Activated naive CD8-positive, alpha-beta T cell treated with anti-CD3 and anti-CD28 coated beads for 36 hours (primary cell): ENCODE measurements at places on chromosomes 7 and 10. TPM values are rescaled to one million over a fixed set of nuclear protein-coding genes. Genes with fewer than 3 reads are reported as not detected.
A peak's percentile ranks its signal among the peaks of the same experiment; 100 is the strongest.

- H3K4me1 ChIP-seq: peaks cover 33% of the 10 kb centered on the region
- DNase-seq: no peak
- peaks cover 54% of the 10 kb centered on the region for H3K36me3 ChIP-seq
- H3K4me3 ChIP-seq: peak overlapping the region; percentile 93
Measured at GRCh38 chr10:990808-991207, 2.6 kb downstream of the GTPBP4 start.

GRCh38 chr7:158407581-158408317 lies 179.9 kb downstream of the PTPRN2 start:
- H3K27ac ChIP-seq: no peak overlapping the region
- H3K27me3 ChIP-seq: peaks cover 3% of the 10 kb centered on the region
- no peaks in the 10 kb centered on the region for H3K4me1 ChIP-seq
- no peak for DNase-seq
- H3K4me3 ChIP-seq: no peak overlapping the region

The MEOX2 gene
- total RNA-seq: not detected

DNA sequence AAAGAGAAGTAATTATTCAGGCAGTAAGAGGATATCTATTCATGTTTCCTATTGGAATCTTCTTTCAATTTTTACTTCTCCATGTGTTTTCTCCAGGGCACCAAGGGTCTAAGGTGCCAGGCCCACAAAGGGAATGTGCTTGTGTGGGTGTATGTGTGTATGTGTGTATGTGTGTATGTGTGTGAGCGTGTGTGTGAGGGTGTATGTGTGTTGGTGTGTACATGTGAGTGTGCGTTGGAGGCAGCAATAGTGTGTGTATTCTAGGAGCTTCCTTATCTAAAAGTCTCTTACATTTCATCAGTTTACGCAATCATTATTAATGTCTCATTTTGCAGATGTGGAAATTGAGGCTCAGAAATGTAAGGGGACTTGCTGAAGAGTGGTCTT lies 28.3 kb downstream of the RAMP3 start:
- peaks cover 8% of the 10 kb centered on the region for H3K27me3 ChIP-seq
- no peak overlapping the region for H3K4me3 ChIP-seq
- H3K27ac ChIP-seq: no peak overlapping the region
- no peak for DNase-seq

GRCh38 chr10:124249196-124249595 lies 155.8 kb upstream of the CHST15 start:
- no peaks in the 10 kb centered on the region for H3K4me1 ChIP-seq
- H3K27ac ChIP-seq: no peak overlapping the region
- DNase-seq: no peak
- H3K4me3 ChIP-seq: no peak overlapping the region

GRCh38 chr10:113399065-113399464 lies 153.8 kb upstream of the HABP2 start:
- H3K4me1 ChIP-seq: no peaks in the 10 kb centered on the region
- no peak for DNase-seq
- H3K36me3 ChIP-seq: no peaks in the 10 kb centered on the region
- H3K27me3 ChIP-seq: no peaks in the 10 kb centered on the region
- no peak overlapping the region for H3K27ac ChIP-seq

The GDF2 gene
- total RNA-seq: not detected

DNA sequence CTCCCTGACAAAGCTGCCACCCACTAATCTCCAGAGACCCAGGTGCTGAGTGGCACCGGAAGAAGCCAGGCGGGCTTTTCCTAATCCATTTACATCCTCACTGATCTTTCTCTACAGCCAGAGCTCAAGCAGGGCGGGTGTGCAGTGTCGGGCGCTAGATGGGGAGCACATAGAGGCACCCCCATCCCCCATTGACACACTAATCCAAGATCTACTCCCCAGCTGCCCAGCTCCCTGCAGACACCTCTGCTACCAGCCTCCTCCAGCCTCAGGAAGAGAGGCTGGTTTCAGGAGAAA lies 22.2 kb downstream of the FRMPD2 start:
- DNase-seq: no peak
- no peak overlapping the region for H3K4me3 ChIP-seq
- no peaks in the 10 kb centered on the region for H3K4me1 ChIP-seq

DNA sequence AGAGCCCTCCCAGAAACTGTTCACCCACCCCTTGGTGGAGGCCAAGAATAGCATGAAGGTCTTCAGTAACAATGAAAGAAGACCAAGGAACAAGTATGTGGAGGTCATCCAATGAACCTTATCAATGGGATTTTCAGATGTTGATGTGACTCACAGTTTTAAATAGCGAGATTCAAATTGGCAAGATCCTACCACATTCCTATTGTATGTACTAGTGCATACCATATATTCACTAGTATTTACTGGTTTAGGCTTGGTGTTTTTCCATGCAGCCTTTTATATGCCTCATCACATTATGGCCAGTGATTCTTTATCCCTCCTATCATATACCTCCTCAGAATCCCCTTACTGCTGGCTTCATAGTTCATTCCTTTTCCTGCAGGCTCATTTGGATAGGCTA lies 54.4 kb downstream of the ITGB8 start:
- H3K27ac ChIP-seq: no peak overlapping the region
- no peaks in the 10 kb centered on the region for H3K27me3 ChIP-seq
- no peak for DNase-seq
- H3K36me3 ChIP-seq: no peaks in the 10 kb centered on the region

- DNase-seq: no peak
- H3K4me3 ChIP-seq: no peak overlapping the region
- H3K27ac ChIP-seq: no peak overlapping the region
- peaks cover 5% of the 10 kb centered on the region for H3K36me3 ChIP-seq
- H3K4me1 ChIP-seq: peaks cover 13% of the 10 kb centered on the region
Measured at GRCh38 chr7:28041508-28042314, 138.9 kb downstream of the JAZF1 start.

DNA sequence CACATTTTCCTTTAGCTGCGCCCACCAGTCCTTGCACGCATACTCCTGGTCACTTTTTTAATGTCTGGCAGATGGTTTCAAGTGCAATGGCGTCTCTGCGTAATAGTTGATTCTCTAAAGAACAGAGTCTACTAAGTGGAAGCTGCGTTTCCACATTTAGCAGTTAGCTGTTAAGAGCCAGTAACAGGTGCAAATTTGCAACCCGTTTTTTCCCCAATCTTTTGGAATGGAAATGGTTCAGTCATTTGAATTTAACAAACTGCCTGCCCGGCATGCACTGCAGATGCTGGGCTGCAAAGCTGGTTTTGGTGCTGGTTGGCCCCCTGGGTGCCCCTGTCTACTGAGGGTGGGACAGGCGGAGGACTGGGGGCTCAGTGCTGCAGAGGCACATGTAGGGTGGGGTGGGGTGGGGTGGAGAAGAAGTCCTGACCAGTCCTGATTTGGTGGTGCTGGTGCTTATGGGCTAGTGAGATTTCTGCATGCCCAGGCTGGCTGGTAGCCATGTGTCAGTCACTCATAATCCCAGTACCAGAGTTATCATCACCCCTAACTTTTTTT lies 43.9 kb downstream of the CUX1 start:
- H3K36me3 ChIP-seq: no peaks in the 10 kb centered on the region
- no peak overlapping the region for H3K4me3 ChIP-seq
- H3K27me3 ChIP-seq: no peaks in the 10 kb centered on the region
- H3K27ac ChIP-seq: no peak overlapping the region
- H3K4me1 ChIP-seq: peaks cover 20% of the 10 kb centered on the region

GRCh38 chr10:6578251-6578771 lies 1.8 kb downstream of the PRKCQ start:
- H3K36me3 ChIP-seq: peaks cover 48% of the 10 kb centered on the region
- H3K4me1 ChIP-seq: peaks cover 57% of the 10 kb centered on the region
- H3K27me3 ChIP-seq: no peaks in the 10 kb centered on the region
- peak overlapping the region; percentile 96 for H3K27ac ChIP-seq
- peak overlapping the region; percentile 88 for H3K4me3 ChIP-seq

- no peak overlapping the region for H3K27ac ChIP-seq
- H3K36me3 ChIP-seq: no peaks in the 10 kb centered on the region
- no peaks in the 10 kb centered on the region for H3K4me1 ChIP-seq
- H3K27me3 ChIP-seq: no peaks in the 10 kb centered on the region
Measured at GRCh38 chr10:53521046-53521445, 748.5 kb upstream of the MBL2 start.
